Bone marrow (tissue), 2 donors: ENCODE measurements at places on chromosomes 2 and 18.

DNA sequence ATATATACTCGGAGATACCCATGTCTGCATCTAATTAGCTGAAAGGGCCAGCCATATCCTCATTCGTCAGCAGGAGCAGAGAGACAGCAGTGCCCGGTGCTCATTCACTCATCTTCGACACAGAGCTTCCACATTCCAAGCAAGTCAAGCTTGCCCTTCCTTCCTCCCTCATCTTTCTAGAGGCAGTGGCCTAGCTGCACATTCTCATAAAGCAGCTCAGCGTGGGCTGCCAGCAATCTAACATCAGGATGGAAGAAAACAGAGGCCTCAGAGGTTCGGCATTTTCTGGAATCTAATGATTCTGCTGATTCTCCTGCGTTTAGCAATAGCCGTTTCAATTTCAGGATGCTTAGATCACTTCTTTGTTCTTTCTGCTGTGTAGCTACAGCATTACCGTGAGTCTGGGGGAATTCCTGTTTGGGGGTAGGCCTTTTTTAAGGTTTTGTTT is 68.8 kb downstream of the CLHC1 start:
- DNase-seq = no peak

DNA sequence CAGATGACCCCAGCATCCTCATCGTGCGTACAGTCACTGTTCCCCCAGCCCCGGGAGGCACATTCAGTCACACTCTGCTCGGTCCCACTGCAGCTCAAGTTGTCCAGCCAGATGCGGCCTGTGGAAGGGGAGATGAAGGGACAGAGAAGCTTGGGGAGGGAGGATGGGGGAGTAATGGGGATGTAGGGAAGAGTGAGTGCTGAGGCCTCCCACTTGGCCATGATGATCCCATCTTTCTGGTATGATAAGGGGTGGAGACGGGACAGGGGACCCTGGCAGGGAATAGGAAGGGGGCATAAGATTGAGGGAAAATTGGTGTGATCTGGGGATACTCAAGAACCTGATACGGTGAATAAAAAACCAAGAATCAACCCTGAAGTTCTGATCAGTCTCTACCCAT is 3.5 kb downstream of the LOXL3 start:
- no peak for DNase-seq

DNA sequence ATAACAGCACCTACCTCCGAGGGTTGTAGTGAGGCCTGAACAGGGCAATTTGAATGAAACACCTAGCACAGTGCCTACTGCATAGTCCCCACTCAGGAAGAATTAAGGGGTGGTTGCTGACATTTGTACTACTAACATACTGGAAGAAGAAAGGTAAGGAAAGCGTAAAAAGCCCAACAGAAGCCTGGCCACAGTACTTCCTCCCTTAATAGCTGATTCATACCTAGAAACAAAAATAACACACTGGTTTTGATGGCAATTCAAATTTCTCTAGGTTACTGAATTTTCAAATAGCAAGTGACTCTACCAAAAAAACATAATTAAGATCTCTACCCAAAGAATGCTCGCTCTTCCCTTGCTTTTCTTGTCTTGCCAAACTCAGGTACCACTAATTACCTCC is 16.2 kb downstream of the SUCLG1 start:
- no peak for DNase-seq

- peak; percentile 25 for DNase-seq
Measured at GRCh38 chr2:170817093-170818035, 677 bp downstream of the GAD1 start.
